ENCODE measurements at places on chromosomes 4 and X.

DNA sequence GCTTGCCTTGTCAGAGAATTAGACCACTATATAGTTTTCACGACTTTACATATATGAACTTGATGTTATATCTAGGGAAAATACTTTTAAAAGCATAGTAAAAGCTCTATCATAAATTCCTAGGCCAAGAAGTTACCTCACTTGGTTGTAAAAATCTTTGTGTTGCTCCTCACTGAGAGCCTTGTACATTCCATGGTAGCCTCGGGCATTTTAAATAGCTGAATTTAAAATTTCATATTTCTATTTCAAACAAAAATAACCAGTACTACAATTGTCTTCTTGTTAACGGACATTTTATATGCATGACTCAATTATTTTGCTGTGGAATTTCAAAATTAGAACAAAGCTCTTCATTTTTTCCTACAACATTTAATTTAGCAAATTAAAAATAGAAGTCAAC lies 107.6 kb downstream of the MID1 start:
- peak; percentile 55 for DNase-seq

DNA sequence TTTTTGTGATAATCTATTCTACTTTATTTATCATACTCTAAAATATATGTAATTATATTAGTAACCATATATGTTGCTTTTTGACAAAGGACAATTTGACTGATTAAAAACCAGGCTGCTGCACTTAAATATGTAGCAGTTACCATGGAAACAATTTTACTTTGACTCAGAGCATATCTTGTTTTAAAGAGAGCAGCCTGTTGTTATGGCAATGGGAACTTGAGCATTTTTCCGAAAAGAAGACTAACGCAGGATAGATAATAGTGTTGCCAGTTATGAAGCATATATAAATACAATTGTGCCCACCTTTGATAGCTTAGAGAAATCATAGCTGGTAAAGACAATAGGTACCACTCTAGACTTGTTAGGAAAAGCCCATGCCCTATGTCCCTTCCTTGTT lies 283.0 kb downstream of the GASK1B start:
- no peak for DNase-seq

GRCh38 chrX:44228621-44229020 lies 114.9 kb downstream of the EFHC2 start:
- no peak for DNase-seq

DNA sequence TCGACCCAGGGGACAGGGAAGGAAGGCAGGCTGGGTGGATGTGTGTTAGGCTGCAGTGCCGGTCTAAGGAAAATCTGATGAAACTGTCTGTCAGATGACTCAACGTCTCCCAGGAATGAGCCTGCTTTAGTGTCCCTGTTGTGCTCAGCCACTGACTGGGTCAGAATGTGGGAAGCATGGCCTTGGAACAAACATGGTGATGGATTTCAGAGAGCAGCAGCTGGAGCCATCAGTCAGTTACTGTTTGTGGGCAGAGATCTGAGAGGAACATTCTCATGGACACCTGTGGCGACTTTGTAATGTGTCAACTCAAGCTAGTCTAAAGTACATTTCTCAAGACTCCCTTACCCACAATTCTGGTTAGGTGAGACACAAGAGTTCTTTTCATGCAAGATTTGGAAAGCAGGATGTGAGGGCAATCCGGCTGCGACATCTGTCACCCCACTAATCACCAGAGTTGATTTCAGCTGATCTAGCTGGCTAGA lies 63.2 kb downstream of the ANAPC10 start:
- DNase-seq = no peak

- no peak for DNase-seq
Observed at GRCh38 chr4:155391932-155392331, 15.2 kb upstream of the MAP9 start.
